Activated CD4-positive, CD25-positive, alpha-beta regulatory T cell treated with anti-CD3 and anti-CD28 coated beads, Interleukin-2, amount 50 U/mL, for 24 hours (primary cell): ENCODE measurements at places on chromosomes 13 and 19.

DNA sequence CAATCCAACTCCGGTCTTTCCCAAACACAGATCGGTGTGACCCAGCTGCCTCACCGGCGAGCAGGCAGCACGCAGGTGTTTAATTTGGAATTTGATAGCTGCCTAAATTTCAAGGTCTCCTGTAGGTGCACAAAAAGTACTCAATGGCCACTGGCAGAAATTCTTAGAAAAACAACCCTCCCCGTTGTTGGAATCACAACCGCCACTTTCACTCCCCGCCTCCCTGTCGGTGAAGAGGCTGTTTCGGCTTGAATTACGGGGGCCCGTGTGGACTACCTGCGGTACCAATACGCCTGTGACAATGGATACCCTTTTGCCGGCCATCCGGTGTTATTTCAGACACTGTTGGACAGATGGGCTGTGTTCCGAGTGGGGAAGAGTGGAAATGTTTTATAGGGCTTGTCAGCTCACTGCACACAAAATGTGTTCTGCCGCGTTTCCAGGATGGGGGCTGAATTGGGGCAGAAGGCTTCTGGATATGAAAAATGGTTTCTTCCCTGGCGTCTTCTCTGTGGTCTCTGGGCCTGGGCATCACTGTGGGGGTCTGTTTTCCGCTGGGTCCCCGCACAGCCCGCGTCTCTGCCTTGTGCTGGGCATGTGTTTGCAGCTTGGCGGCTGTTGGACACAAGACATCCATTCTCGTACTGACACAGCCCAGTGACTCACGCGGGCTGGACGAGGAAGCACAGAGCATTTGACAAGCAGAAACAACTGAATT is 45.4 kb downstream of the ZIC5 start:
- ATAC-seq: no peak

DNA sequence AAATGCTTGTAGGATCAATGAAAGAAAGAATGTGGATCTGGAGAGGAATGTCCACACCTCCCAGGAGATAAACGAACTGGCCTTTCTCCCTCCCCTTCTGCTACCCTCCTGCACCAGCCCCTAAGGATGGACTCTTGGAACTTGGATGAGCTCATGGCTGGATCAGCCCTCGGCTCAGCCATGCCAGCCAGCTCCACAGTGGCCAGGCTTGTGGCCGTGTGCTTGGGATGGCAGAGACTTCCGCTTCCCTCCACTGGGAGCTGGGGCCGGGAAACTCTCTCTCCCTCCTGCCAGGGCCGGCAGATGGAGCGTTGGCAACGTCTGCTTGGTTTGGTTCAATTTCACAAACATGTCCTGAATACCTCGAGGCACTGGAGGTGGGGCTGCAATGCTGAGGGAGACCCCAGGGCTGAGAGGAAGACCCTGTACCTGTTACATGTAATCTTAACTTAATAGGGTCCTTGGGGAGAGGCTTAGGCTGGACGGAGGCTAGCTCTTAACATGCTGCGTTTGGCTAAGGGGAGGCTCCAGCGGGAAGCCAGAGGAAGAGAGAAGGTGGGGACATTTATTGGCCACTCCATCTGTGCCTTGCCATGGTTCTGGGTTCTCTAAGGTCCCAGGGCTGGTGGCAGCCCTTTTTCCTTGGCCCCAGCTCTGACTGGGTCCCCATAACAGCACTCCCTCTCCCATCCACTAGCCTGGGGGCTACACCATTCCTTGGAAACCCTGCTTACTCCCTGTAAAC is 152.5 kb downstream of the IER2 start:
- ATAC-seq: no peak

- ATAC-seq: no peak
Measured at GRCh38 chr13:111033172-111034130, 81.7 kb upstream of the ARHGEF7 start.

DNA sequence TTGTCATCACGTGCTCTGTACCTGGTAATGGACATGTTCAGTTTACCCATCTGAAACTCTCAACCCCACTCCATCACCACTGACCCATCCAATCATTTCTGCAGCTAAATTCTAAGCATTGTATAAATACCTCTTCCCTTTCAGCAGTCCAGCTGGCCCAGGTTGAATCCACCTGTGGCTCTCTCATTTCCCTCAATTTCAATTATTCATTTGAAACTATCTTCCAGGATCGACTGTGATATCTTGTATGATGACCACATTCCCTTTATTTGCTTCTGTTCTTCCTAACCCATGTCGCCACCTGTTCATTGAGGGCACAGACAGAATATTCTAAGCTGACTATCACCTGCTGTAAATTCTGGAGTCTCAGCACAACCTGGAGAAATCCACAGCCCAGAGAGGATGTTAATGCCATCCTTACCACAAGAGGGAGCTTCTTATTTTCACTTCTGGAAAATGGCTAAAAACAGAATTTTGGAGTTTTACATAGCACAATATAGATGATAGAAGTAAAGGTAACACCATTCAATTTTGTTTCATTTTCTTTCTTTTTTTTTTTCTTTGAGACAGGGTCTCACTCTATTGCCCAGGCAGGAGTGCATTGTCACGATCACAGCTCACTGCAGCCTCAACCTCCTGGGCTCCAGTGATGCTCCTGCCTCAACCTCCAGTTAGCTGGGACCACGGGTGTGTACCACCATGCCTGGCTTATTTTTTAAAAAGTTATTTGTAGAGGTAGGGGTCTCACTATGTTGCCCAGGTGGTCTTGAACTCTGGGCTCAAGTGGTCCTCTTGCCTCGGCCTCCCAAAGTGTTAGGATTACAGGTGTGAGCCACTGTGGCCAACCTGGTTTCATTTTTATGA is 38.6 kb downstream of the ZNF823 start:
- ATAC-seq: no peak

DNA sequence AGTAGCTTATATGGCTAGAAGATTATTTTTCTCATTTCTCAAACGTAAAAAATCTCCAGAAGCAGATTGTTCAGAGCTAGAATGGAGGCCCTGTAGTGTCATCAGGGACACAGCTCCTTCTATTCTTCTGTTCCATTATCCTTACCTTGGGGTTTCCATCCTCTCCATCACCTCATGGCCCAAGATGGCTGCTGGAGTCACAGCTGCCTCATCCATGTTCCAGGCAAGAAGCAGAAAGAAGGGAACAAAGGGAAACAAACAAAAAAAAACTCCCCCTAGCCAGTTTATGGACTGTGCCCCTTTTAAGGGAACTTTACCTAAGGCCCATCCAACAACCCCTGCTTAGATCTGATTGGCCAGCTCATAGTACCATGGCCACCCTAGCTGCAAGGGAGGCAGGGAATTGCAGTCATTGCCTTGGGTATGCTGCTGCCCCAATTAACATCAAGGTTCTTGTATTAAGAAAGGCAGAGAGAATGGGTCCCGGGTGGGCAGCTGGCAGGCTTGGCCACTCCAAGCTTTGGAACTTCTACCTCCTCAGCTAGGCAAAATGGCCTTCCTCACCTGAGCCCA is 15.7 kb downstream of the CEACAM16 start:
- no peak for ATAC-seq

- no peak for ATAC-seq
Measured at GRCh38 chr13:95153647-95154412, 147.4 kb downstream of the ABCC4 start.

DNA sequence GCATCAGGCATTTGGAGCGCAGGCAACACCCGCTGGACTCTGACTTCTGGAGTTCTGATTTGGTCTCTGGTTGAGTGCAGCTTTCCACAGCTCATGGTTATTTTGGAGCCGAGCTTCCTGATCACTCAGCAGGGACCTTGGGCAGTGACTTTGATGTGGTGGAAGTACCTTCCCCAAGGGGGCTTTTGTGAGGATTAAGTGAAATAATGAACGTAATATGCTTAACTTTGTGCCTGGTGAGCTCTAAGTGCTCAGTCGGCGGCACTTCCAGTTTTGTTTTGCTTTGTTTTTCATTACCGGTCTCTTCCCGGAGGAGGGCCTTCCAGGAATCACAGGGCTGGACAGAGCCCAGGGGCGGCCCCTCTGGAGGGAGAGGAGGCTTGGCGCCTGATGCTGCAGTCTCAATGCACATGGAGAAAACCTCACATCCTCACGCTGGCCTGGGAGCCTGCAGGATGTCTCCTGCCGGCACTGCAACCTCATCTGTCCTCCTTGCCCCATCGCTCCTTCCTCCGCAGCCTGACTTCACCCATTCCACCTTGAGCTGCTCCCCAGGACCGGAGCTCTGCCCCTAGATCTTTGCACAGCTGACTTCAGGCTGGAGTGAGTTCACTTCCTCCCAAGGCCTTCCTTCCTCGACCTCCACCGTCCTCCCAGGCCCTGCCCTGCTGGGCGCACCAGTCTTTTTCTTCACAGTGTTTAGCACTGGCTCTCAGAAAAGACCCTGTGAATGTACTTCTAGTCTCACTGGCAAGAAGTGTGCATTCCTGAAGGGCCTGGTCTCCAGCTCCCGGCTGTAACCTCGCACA is 1.5 kb downstream of the PLEKHF1 start:
- ATAC-seq: no peak

DNA sequence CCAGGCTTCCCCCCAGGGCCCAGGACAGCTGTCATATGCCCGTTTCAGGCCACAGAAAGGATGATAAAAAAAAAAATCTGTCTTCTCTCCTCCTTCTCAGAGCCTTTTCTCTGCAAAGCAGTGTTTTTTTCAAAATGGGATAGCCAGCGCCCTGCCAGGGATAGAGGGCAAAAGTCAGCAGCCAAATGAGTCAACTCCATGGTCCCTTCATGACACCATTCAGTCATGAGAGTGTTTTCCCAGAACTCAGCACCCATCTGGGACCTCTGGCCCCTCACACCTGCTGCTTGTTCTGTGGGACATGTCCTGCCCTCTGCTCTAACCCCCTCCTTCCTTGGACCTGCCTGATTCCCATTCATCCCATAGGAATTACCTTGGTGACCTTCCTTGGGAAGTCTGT is 95.0 kb downstream of the CYSLTR2 start:
- ATAC-seq: no peak

DNA sequence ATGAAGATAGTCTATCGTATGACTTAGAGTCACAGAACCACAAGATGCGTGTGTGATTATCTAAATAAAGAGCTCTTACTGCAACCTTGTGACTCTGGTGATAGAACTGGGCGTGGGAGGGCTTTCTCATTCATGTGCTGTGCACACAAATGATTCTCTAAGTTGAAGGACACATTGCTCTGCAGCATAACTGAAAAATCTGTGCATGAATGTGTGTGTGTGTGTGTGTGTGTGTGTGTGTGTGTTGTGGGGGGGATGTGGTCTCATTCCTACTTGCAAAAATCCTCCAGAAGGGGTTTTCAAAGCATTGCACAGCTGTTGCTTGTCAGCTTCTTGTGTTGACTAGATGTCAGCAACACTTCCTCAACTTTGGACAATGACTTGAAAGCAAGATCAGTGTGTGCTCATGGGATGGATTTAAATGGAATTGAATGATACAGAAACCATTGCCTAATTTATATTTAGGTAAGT is 22.4 kb downstream of the LRCH1 start:
- peak; percentile 17 for ATAC-seq

DNA sequence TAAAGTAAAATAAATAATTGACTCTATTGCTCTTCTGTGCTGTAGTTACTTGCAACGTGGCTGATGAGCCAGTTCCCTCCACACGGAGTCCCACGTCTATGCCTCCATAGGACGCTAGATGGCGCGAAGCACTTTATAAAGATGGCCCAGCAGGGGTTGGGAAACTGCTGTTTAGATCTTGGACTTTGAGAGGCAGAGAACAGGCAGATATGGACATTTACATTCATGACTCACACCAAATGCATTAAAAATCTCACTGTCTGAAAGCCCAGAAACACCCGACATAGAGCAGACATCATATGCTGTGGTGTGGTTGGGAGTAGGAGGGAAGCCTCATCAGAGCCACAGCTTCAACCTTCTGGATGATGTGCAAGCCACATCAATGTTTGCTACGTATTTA is 643.1 kb upstream of the ARGLU1 start:
- ATAC-seq: no peak

- no peak for ATAC-seq
Measured at GRCh38 chr19:55667958-55668357, 7.1 kb upstream of the EPN1 start.

- ATAC-seq: no peak
Measured at GRCh38 chr13:25800523-25800922, 251.3 kb downstream of the SHISA2 start.

- no peak for ATAC-seq
Measured at GRCh38 chr19:29668746-29669609, 3.7 kb downstream of the PLEKHF1 start.

- no peak for ATAC-seq
Measured at GRCh38 chr13:112815871-112816270, 126.0 kb downstream of the ATP11A start.
